Lower lobe of right lung (tissue), 2 donors: ENCODE measurements at places on chromosomes 3 and 15.

DNA sequence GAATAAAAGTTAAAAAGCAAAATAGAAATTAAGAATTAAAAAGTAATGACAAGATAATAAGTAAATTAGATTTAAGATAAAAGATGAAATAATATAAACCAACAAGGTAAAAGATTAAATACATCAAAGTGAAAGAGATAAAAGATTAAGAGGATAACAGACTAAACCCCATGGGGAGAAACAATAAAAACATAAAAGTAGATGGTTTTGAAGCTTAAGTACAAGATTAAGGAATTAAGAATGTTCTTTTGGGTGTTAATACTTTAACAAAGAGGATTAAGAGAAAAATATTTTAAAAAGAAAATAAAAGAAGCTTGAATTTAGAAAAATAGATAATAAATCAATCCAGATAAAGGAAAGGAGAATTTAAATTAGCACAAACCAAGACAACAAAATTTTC, 85.4 kb downstream of the SQOR start:
- no peak for DNase-seq

DNA sequence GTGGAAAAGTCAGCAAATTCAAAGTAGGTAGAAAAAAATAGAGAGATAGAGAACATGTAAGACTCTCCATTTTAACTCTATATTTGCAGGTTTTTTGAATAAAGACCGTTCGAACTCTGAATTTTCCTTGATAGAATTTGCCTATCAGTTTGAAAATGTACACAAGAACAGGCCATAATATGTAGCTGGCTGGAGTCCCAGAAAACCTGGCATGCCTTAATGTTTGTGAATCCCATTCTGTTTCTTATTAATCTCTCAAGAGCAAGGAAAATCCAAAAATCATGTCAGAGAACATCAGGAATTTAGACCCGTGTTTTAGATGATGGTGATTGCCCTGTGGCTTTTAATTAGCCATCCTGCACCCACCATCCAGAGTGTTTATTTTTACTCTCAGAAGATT, 7.2 kb upstream of the CFAP161 start:
- no peak for DNase-seq

DNA sequence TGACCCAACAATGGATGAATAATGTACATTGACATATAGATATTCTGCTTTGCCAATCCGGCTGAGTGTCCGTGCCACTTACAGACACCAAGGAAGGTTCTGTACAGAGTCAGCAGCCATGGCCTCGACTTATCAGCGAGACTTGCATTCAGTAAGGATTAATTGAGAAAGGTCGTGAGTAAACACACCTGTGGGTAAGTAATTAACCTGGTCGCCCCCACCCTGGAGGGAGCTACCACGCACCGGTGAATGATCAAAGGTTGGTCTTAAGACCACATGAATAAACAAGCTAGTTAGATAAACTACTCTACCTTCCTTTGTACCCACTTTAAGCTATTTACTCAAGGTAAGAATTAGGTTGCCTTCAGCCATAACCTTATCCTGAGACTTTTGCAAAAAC, 66.5 kb upstream of the MFGE8 start:
- no peak for DNase-seq

DNA sequence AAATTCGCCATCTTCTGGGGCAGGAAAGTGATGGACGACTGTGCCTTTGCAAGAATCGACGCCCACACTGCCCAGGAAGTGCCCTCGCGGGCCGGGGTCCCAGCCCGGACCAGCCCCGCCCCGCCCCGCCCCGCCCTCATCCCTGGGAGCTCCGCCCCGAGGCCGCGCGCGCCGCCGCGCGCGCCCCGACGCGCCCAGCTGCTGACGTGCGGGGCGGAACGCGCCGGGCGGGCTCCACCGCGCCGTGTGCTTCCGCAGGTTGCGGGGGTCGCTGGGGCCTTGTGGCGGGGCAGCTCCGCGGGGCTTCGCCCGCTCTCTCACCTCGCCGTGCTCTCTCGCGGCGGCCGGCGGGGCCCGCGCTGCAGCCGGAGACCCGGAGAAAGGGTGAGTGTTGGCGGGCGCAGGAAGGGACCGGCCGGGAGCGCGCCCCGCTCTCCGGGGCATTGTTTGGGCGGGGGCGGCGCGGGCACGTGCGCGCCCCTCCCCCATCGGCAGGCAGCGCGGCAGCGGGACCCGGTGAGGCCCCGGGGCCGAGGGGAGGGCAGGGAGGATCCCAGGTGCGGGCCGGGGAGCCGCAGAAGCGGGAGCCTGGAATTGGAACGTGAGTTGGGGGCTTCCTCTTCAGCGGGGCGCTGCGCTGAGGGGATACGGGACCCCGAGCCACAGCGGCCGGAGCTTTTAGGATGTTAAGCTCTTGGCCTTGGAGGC, at the start of gene YEATS2:
TSS of gene YEATS2 (plus strand) at position 188 of the 708 bp plus-strand sequence. CDS start 17,366 bp downstream, outside the sequence.
- DNase-seq: peak; percentile 74

- DNase-seq: no peak
Observed at GRCh38 chr3:162367429-162368260, 871.0 kb downstream of the OTOL1 start.

DNA sequence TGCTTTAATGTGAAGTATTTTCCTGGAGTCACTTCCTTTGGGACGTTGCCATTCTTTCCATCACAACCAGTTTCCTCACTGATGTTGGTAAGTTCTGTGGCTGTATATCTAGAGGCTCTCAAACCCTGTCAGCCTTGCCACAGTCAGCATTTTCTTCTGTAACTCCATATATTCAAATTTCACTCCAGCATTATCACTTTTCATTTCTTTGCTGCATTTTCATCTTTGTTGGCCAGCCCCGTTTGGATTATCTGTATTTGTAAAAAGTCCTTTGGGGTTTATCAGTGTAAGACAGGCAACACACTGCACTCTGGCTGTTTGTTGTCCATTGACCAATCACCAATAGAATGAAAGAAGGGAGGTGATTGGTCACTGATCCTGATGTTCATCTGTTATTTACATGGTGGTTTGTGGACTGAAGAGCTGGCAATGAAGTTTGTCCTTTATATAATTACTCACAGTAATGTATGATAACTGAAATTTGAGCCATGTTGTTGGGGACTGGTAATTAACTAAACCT, 20.3 kb downstream of the GMPS start:
- no peak for DNase-seq
